ENCODE measurements at places on chromosomes 6 and 20. TPM values are rescaled to one million over a fixed set of nuclear protein-coding genes. Genes with fewer than 3 reads are reported as not detected.

Gene TUBE1
- 24.7 TPM for total RNA-seq

DNA sequence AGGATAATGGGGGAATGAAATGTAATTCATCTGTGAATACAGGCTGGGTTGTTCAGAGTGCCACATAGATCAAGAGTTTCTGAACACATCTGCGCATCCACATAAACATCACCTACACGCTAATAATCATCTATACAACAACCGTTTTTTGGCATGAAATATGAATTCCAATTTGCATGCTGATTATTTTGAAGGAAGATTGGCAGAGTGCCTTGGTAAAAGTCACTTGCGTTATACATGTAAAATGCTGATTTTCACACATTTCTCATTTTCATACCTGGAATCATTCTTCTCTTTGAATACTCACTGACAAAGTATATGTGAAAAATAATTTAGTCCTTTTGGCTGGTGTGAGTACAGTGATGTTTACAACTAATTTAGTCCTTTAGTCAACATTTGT, 17.7 kb downstream of the COL9A1 start:
- DNase-seq = no peak

GRCh38 chr6:28657381-28657768, 131.7 kb downstream of the GPX5 start:
- no peak for DNase-seq

Gene DAAM2
- 12.5 TPM for total RNA-seq

DNA sequence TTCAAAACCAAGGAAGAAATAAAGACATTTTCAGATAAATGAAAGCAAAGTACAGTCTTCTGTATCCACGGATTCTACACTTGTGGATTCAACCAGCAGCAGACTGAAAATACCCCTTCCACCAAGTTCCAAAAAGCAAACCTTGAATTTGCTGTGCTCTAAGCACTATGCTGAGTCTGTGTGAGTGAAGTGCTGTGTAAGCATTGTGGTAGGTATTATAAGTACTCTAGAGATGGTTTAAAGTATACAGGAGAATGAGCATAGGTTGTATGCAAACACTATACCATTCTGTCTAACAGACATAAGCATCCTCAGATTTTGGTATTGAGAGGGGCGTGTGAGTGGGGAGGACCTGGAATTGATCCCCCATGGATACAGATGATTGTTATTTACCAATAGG, 9.6 kb downstream of the OSER1 start:
- DNase-seq = no peak

DNA sequence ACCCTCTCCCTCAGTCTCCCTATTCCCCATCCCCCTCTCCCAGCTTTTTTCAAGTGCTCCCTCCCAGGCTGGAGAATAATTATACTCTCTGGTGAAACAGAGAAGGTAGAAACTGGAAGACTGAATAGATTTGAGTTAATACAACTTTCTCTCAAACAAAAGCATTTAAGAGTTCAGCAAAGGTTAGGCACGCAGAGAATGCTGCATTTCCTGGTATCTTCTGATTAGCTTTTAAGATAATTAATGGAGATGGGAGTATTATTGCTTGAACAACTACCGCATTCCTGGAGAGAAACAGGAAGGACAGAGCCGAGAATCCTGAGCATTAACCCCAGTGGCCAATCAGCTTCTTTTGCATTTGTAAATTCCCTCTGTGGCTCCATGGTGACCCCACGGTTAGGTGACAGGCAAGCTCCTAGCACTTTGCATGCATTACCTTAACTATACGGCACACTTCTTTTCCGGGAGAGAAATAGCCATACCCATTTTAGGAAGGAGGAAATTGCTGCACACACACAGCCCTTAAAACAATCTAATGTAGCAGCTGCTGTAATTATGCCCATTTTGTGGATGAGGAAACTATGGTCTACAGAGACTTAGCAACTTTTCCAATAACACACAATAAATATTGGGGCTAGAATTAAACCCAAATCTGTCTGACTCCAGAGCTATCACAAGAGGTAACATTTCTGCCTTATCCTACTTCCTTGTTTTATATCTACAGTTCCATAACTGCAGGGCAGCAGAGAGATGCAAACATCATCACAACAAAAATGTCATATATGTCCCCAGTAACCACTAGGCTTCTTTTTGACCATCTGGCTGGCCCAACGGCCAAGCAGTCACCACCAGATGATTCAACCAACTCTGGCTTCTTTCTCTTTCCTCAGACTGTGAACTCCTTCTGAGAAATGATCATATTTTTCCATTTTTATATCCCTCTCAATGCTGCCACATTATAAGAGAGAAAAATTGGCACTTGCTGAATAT, 169.9 kb downstream of the CD24 start:
- no peak for DNase-seq

DNA sequence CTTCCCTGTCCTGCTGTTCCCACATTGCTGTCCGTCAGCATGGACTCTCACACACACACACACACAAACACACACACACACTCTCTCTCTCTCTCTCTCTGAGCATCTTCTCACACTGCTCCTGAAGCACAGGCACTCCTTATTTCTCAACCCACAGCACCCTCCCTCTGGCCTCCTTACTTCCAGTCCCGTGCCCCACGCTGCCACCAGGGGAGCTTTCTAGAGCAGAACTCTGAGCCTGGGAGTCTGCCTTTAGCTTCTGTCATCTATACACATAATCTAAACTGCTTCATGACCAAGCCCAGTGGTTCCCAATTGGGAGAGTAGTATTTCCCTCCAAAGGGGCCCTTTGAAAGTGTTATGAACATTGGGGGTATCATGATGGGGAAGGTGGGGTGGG, 29.1 kb downstream of the HECA start:
- DNase-seq = no peak

- DNase-seq = no peak
Measured at GRCh38 chr6:34112126-34112525, 33.8 kb downstream of the GRM4 start.

Gene FANCE
- total RNA-seq = 2.6 TPM

DNA sequence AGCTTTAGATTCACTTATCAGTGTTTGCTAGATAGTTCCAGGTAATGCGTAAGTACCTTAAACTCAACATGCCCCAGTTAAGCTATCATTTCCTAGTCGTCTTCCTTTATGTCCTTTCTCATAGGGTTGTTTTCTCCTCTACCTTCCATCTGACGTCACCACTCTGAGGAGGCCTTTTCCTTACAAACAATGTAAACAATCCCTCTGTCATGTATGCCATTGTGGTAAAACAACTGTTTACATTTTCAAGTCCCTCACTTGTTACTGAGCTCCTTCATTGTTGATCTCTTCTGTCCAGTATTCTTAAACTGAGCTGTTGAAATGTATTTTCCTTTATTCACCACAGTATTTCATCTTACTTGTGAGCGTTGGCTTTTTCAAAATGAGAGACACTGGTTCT, 45.4 kb upstream of the PLCG1 start:
- no peak for DNase-seq

Gene ID4
- 7.0 TPM for total RNA-seq

Gene ERVFRD-1
- 0.40 TPM for total RNA-seq

Gene SEL1L2
- 0.52 TPM for total RNA-seq

GRCh38 chr6:66788579-66788978, 1081.6 kb upstream of the EYS start:
- no peak for DNase-seq

Gene SMPDL3A
- total RNA-seq = 27.9 TPM

Gene PRRT1
- total RNA-seq = 3.7 TPM

- DNase-seq = no peak
Measured at GRCh38 chr20:37359836-37360235, 13.9 kb downstream of the SRC start.

DNA sequence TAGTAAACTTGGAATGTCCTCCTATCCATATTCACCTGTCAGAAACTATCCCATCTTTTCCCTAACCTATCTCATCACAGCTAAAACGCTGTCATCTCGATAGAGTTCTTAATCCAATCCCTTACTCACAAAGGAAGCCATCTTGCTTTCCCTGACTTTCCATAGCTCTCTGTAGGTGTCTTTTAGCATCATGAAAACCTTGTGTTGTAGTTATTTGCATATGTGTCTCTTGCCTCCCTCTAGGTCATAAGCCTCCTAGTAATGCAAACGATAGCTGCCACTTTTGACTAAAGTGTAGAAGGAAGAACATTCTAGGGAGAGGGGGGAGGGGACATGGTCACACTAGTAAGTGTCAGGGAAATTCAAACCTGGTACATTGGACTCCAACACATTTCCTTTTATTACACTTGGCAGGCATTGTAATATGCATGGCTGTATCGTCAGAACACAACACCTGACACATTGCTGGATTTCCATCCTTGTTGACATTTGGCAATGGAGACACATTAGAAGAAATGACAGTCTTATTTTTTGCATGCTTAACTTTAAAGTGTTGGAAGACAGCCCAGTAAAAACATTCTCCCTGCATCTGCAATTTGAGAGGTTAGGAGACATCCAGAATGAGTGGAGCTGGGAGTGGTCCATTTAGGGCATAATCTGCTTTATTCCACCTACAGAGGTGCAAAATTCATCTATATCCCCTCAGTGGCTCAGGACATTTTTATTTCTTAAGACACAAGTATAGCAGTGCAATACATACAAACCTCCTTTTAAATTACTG, 283.4 kb downstream of the HAO1 start:
- no peak for DNase-seq

Gene MYT1
- 0.17 TPM for total RNA-seq

- no peak for DNase-seq
Measured at GRCh38 chr6:52221302-52221701, 23.0 kb downstream of the IL17F start.

DNA sequence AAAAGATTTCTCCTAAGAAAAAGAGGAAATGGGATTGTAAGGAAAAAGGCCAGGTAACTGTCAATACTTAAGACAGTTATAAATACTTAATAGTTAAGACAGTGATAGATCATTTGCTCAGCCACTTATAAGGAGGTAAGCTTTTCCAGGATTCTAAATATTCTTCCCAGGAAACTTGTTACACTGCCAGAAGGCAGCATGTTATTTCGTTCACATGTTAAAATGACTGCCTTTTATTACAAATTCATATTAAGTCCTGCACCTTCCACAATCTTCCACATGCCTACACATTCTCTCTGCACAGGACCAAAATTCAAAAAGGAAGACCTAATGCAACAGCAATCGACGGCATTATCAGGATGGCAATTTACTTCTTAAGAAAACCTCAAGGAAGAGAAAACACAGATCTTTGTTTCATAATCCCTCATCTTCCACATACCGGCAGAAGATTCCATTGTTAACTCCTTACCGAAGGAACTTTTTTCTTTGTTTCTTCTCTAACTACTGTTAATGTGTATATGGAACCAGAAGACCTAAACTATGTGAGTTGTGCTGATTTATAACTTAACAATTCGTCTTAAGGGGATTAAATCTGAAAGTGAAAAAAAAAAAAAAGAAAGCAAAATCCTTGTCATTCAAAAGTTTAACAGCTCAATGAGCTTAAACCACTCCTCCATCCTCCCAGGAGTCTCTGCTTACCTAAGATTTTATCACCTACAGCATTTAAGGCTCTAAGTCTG, 799 bp downstream of the TAAR2 start:
- DNase-seq = no peak

DNA sequence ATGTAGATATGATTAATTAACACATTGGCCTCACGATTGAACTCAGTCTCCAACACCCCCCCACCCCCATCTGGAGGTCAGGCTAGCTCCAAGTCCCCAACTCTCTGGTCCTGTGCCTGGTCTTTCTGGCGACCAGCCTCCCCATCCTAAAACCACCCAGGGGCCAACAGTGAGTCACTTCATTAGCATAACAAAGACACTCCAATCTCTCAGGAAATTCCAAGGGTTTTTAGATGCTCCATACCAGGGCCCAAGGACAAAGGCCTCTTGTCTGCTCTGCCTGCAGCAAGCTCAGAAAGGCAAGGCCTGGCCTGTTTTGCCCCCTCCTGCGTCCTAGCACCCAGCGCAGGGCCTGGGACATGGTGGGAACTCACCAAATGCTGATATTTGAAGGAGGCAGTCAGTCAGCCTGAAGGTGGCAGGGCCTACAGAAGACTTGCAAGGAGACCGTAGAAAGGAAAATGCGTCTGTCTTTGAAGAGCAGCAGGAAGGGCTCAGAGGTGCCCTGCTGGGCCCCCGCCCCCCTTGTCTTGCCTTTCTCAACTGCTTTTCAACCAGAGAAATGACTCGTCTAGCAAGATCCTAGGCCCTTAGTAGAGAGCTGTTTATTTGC, 184.7 kb downstream of the CDH4 start:
- DNase-seq = no peak

GRCh38 chr20:25280574-25281535, 33.0 kb downstream of the PYGB start:
- no peak for DNase-seq

Gene PPIL6
- 2.6 TPM for total RNA-seq

DNA sequence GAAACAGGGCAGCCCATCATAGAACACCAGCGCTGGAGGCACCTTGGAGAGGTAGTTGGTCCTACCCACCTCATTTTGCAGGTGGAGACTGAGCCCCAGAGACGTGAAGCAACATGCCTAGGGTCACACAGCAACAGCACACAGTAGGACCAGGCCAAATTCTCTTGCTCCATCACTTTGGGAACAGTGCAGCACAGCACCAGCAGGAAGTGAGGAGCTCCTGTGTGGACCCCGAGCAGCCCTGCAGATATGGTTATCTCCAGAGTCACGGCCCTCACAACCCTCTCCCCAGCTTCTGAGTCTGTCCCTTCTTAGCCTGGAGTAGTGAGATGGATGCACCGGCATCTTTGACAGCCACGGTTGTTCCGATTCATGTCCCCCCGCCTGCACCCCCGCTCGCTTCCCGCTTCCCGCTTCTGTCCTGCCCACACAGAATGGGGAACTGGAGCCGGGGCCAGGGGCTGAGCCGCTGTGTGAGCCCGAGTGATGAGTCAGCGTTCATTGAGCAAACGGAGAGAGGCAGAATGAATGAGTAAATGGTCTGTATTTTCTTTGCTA, 72.6 kb upstream of the DUSP22 start:
- peak; percentile 47 for DNase-seq

Gene C6orf132
- 41.2 TPM for total RNA-seq

DNA sequence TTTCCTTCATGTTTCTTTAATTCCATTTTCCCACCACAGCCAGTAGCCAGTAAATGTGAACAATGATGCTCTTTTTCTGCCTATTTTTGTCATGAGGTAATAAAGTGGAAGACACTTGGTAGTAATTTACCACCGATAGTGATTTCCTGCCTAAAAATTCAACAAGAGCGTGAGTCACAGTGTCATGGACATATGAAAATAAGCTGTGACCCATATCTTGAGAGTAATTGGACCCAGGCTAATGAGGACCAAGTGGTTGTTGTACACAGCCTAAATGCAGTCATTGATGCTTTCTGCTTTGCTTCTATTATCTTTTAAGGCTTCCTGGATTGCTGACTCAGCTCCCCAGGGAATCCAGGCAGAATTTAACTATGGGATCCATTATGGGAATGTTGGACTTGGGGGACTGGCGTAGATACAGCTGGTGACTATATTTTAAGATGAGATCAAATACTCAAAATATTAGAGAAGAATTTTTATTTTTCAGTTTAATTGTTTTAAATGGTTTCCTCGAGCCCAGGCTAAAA, 265.9 kb upstream of the FERMT1 start:
- no peak for DNase-seq

Gene GSTA2
- 113 TPM for total RNA-seq

GRCh38 chr6:10341605-10342004, 73.3 kb downstream of the TFAP2A start:
- no peak for DNase-seq
